ENCODE measurements at places on chromosomes 6 and 20.

DNA sequence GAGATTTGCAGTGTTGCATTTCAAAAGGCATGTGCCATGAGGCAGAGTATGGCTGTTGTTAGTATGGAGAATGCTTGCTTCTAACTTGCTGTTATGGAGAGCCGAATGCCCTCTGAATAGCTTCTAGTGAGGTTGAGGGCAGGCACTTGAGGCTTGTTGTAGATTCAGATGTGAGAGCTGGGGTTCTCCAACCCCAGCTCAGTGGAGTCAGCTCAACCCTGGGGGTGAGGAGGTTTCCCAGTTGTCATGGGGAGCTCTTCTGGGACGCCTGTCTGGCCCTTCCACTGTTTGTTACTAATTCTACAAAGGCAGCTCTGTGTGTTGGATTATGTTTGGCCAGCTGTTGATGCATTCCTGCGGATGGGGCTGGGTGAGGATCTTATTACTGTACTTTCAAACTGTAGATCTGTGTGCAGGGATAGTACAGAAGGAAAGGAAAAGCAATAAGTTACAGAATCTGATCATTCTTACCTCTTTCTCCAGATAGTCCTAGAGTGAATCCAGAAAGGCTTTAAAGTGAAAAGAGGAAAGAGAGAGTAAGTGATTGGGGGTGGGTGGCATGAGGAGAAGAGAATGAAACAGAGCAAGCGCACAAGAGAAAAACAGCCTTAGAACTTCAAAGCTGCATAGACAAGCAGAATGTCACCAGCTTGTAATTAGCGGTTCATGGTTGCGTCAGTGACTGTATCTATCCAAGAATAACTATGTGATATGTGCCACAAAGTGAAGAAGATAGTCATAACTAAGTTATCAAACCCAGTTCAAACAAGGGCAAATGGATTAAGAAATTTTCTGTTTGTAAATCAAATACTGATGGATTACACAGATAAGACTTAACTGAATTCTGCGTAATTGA is 148.7 kb downstream of the PRL start:
- peak; percentile 84 for DNase-seq

- DNase-seq, result no peak
These were observed 29.0 kb downstream of the GSTA4 start for GRCh38 chr6:52966101-52966500.

- no peak for DNase-seq
These were observed 60.8 kb upstream of the EDN1 start for GRCh38 chr6:12229332-12229731.

- no peak for DNase-seq
These were observed 16.5 kb upstream of the LIN28B start for GRCh38 chr6:104940238-104940892.

- no peak for DNase-seq
These were observed 65.5 kb upstream of the AFDN start for GRCh38 chr6:167760979-167761793.

DNA sequence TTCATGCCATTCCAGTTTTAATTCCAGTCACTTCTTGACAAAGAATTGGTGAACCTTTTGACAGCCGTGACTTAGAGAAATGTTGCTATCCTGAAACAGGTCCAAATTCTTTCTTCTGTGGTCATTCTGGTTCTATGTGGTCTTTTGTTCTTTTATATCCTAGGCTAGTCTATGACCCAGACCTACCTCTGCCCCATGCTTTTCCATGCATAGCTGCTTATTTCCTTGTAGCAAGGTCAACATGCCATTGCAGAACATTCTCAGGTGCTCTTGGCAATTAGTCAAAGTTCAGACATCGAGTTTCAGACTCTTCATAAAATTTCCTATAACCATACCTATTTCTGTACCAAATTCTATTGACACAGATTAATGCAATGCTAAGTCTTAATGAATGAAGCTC is 202.6 kb downstream of the PLCB1 start:
- no peak for DNase-seq
